Epithelial cell of proximal tubule (primary cell): ENCODE measurements at places on chromosomes 2 and 18. TPM values are rescaled to one million over a fixed set of nuclear protein-coding genes. Genes with fewer than 3 reads are reported as not detected.

DNA sequence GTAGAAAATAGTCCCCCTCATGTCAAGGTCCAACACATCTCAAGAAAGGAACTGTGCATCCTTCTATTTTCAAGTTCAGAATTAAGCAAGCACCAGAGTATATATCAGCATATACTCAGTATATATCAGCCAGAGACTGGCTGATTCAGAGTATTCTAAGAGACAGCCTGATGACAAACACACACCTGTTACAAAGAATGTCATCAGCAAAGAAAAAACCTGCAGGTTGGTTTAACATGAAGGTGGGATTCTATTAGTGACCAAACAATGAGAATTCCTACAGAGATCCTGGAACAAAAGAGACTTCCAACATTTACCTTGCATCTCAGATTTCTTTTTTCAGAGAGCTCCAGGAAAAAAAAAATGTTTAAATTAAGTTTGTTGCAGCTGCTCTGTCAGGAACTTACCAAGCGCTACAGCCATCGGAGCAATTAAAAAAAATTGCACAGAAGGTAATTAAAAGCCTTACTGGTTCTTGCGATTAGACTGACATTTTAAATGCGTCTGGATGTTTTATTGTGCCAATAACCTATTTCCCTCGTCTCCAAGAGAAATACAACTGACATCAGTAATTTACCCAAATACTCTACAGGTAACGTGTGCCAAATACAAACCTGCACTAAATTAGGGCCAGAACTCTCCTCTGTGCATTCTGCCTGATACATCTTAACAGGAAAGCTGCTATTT is 218.1 kb downstream of the HNMT start:
- no peak for DNase-seq

DNA sequence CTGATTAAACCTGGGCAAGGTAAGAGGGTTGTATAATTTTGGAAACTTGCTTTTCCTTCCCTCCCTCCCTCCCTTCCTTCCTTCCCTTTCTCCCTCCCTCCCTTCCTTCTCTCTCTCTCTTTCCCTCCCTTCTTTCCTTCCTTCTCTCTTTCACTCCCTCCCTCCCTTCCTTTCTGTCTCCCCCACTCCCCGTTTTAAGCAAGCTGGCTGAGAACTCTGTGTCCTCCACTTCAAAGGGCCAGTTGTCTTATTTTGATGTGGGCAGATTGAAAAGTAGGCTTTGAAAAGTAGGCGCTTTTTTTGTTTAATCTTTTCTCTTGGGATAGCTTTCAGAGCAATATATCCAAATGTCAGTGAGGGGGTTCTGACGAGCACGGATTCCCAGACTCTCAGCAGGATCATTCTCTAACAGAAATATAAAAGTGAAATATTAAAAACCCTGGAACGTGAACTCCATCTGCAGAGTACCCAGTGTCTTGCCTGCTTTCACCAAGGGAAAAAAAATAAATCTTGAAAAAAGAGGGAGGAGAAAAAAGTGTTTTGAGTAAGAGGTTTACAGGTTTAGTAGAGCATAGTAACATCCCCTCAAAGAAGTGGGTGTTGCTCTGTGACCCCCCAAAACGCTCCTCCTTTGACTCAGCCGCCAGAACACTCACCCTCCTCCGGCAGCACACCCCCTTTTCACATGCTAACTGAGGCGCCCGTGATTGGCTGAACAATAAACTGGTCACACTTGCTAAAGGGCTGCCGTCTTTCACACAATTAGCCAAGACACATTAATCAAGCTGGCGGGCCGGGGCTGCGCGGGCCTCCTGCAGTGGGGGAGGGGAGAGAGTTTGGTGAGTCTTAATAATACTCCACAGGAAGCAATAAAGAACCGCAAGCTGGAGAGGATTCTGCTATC is 52.2 kb downstream of the CDK15 start:
- no peak for DNase-seq

- no peak for DNase-seq
Observed at GRCh38 chr2:212549463-212549862, 10.9 kb upstream of the ERBB4 start.

DNA sequence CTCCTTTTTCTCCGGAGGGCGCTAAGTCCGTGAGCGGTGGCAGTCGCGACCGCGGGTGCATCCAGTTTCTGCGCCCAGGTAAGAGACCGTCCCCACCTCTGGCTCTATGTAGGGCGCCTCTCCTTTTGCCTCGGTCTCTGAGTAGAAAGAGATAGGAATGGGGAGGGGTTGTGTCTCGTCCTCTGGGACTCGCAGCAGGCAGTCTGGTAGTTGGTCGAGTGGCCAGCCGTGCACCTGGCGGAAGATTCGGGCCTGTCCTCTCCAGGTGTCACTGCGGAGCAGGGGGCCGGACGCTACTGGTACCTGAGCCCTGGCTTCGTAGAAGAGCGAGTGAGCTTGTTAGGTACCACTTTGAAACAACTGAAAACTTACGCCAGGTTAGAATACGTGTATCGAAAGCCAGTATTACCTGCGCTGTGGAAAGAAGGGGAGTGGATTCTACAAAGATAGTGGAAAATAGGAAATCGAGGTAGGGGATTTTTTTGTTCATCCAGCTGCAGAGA is 403 bp downstream of the MAP2 start:
- no peak for DNase-seq

DNA sequence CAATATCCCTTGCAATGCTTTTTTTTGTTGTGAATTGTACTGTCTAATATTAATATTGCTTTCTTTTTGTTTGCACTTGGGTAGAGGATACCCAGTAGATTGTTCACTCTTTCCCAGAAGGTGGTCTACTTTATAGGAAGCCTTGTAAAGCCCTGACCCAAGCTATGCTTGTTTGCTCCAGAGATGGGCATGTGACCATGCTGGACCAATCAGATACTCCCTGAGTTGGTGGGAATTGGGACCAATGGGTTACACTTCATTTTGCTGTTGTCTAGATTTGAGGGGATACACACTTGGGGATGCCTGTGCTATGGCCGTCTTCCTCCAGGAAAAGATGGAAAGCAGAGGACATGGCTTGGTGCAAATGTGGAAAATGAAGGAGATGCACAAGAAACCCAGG is 314.3 kb downstream of the DYSF start:
- no peak for DNase-seq

DNA sequence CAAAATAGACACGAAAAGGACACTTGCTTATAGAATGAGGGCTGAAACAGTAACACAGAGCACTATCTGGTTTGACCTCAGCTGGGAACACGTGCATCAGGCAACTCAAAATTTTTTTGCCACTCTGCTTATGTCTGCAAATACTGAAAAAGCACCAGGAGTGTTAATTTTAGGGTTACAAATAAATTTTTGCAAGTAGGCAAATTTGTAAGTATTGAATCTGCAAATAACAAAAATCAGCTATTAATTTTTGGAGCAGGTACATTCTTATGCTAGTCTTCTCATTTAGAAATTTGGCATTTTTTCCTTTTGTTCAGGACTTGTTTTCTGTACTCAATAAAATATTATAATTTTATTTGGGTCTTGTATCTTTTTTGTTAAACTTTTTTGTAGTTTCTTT is 29.7 kb downstream of the DYTN start:
- DNase-seq: no peak

The FOXD4L1 gene
- not detected in 2 replicates for total RNA-seq
